Right ventricle myocardium inferior (tissue), 1 donor: ENCODE measurements at places on chromosomes 1 and 21.

- DNase-seq: no peak
Measured at GRCh38 chr1:98328855-98329254, 332.7 kb upstream of the SNX7 start.

DNA sequence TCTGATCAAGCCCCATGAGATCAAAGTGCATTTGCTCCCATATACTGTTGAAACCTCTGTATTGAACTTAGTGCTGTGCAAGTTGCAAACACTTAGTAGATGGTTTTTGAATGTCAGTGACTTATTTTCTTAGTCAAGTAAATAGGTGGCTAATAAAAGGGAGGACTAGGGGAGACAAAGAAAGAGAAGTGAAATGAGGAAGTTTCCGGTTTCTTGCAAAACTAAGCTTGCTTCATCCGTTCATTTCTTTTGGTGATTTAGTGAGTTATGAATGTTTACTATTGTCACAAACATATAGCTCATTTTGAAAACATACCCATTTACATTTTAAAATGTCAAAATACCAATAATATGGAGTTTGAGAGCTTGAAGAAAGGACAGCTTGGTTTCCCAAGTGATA is 23.0 kb downstream of the ADAMTS5 start:
- DNase-seq: no peak

- DNase-seq: no peak
Measured at GRCh38 chr1:160362168-160362957, 4.5 kb upstream of the NHLH1 start.

DNA sequence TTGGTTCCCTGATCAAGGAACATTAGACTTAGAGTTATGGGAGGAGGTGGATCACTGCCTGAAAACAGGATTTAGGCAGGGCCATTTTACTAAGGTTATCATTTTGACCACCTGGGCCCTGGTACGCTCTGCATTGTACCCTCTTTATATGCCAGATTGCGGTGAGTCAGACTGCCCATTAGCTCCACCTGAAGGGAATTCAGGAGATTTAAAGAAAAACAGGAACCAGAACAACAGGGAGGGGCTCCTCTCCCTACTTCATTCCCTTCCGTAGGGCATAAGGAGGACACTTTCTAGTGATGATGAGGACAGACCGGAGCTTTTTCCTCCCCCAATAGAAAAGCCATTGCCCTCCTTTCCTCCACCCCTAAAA is 20.6 kb upstream of the ITLN1 start:
- DNase-seq: no peak
